ENCODE measurements at places on chromosomes 3 and 15.
A peak's percentile ranks its signal among the peaks of the same experiment; 100 is the strongest.

- no peak for DNase-seq
Measured at GRCh38 chr3:14810801-14811661, 7.7 kb upstream of the FGD5 start.

DNA sequence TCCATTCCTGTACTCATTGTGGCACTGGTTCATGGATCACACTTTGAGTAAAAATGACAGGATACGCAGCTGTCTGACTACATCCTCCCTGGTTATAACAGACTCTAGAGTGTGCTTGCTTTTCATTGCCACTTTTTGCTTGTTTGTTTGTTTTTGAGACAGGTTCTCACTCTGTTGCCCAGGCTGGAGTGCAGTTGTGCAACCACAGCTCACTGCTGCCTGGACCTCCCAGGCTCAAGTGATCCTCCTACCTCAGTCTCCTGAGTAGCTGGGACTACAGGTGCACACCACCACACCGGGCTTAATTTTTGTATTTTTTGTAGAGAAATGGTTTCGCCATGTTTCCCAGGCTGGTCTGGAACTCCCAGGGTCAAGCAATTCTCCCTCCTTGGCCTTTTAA lies 89.3 kb upstream of the ROBO2 start:
- no peak for DNase-seq

- no peak for DNase-seq
Measured at GRCh38 chr15:65409036-65409631, 13.6 kb downstream of the IGDCC4 start.

DNA sequence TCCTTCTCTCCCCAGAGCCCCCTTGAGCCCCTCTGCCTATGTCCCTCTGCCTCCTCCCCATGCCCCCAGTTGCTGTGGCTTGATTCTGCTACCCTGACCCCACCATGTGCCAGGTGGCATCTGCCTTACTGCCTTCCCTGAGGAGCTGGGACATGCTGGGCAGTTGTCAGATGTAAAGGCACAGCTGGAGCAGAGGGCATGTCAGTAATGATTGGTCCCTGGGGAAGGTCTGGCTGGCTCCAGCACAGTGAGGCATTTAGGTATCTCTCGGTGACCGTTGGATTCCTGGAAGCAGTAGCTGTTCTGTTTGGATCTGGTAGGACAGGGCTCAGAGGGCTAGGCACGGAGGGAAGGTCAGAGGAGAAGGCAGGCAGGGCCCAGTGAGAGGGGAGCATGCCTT lies 3.5 kb upstream of the PPCDC start:
- DNase-seq: no peak

- DNase-seq: no peak
Measured at GRCh38 chr3:55620351-55621025, 133.4 kb upstream of the WNT5A start.

DNA sequence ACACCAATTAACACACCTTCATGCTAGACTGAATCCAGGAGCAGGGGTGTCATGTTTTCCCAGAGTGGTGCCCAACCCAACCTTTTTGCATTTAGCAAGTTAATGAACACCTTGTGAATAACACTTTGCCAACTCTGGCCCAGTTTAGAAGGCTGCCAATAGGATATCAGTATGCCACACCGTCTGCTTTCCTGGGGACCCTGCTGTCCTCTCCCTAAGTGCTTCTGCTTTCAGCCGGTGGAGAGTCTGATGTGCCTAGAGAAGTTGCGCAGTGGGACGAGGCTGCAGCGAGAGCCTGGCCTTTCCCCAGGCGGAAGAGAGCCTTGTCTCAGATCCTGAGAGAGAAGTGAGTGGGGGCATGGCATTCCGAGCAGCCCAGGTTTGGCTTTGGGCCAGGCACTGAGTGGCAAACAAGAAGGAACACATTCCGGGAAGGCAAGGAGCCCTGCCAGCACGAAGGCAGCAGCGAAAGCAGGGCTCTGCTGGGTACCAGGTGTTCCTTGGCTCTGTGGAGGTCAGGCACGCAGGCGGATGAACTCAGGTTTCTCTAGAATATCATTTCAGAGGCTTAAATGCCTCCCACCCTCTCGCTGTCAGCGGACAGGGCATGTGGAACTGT lies 36.9 kb downstream of the SENP8 start:
- no peak for DNase-seq

GRCh38 chr3:8658306-8659212 lies 14.0 kb upstream of the SSUH2 start:
- no peak for DNase-seq

DNA sequence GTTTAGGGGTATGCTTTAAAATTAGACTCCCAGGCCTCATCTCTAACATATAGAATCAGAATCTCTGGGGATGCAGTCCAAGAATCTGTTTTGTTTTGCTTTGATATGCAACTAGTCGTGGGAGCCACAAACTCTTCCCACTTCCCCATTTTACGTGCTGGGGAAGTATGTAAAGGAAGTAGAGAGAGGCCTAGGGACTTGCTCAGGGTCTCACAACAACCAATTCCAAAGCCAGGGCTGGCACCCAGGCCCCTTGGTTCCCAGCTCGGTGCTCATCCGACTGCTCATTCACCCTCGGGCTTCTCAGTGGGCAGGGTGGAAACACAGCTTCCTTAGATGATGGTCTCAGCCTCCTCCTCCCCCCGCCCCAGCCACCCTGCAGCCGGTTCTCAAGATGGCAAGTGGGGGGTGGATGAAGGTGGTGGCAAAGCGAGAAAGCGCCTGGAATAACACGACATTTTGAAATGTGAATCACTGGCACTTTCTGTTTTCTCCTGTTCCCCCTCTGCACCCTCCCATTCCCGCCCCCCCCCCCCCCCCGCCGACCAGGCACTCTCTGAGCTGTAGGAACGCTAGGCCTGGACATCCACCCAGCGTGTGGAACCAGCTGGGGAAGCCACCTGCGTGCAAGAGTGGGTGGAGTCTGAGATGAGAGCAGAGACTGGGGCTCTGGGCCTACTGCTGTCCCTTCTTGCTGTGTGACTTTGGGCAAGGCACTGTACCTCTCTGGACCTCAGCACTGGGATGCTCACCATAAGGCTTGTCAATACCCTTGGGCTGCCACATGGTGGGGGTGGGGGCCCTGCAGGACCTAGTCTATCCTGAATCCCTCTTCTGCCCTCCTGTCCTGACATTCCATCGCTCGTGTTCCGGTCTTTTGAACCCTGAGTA lies 214.5 kb downstream of the RPLP1 start:
- peak; percentile 69 for DNase-seq

DNA sequence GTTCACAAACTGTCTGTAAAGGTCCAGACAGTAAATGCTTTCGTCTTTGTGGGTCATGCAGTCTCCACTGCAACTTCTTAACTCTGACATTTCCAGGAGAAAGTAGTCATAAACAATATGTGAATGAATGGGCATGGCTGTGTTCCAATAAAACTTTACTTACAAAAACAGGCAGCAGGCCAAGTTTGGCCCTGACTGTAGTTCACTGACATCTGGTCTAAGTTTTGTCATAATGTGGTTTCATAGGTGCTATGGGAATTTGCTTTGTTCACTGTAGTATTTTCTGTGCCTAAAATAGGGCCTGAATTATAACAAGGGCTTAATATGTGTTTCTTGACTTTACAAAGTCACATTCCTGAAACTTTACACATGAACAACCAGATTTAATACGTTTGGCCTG lies 186.0 kb upstream of the KBTBD8 start:
- no peak for DNase-seq

- no peak for DNase-seq
Measured at GRCh38 chr15:58551764-58552504, 120.1 kb downstream of the LIPC start.

DNA sequence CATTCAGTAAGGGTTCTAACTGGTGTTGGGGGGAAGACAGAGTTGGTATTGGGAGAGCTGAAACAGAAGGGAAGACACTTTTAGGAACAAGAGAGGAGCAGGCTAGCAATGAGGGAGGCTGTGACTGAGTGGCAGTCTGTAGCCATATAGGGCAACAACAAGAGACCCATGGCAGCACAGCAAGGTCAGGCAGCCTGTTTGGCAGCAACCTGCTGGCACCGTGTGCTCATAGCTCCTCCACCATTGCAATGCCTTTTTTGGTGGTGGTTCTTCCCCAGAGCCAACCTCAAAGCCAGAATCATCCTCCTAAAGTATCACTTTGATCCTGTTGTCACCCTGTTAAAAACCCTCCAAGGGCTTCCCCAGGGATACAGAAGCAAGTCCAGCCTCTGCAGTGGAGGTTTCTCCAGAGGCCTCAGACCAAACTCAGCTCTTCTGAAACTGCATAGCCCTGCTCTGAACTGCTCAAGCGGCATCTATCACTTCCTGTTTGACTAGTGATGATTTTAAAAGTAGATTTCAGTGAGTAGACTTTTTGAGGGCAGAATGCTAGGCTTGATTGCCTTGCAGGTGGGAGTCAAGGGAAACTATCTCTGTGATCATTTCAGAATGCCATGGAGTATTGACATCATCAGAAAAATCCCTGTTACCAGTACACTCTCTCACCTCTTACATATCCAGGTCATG lies 176.9 kb downstream of the STAC start:
- no peak for DNase-seq

DNA sequence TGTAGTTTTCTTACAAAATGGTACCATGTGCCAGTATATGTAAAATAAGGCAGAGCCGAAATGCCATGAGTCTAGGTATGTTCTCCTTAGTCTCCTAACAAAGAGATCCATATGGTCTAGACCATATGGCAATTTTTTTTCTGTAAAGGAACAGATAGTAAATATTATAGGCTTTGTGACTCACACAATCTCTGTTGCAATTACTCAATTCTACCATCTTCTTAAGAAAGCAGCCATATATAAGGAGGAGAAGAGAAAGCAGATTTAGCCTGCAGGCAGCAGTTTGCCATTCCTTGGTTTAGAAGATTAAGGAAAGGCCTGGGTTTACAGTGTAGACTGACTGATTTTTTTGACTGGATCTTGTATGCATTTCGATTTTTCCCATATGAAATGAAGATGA lies 16.3 kb upstream of the BBX start:
- DNase-seq: no peak

- DNase-seq: no peak
Measured at GRCh38 chr3:85922374-85922773, 963.6 kb downstream of the CADM2 start.

DNA sequence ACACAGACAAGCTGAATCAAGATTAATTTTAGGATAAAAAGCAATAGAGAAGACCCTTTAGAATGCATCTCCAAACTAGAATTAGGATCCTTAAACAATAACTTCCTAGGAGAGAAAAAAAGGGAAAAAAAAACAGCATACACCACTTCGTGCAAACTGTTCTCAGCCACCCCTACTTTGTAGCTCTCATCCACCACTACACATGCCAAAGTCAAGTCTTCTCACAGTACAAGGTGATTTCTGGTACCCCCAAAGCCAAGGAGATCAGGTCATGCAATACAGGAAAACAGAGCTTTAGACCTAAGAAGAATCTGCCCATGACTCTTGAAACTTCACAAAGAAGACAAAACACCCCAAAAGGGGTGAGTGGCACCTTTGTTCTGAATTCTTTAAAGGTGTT lies 166.9 kb downstream of the SUCNR1 start:
- no peak for DNase-seq

GRCh38 chr15:50697109-50697797 lies 10.7 kb upstream of the TRPM7 start:
- DNase-seq: no peak

DNA sequence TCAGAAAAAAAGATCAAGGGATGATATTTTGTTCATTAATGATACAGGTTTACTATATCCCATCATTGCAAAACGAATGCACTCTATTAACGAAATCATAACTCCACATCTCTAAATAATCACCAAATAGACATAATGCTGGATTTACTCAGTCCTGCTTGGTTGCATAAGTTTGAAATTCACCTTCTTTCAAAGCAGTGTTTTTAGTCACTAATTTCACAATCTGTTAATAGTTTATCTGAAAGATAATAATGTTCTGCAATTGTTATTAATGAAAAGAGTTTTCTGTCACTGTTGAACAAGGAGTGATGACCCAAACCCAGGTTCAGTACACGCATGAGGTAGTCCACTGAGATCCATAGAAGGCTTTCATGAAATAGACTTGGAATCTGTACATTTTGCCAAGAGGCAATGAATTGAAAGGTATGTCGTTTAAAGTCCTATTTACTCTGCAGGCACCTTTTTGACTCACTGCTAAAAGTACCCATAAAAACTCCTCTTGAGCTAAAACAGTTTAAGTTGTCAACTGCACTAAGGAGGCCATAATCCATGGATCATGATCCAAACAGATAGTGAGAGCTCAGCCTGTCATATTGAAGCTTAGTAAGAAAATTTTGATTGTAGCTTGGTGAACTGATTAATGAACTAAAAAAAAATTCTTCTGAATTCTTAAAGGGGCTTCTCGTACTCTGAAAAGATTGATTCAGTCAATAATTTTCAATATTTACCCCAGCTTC lies 75.6 kb upstream of the MBNL1 start:
- DNase-seq: no peak

DNA sequence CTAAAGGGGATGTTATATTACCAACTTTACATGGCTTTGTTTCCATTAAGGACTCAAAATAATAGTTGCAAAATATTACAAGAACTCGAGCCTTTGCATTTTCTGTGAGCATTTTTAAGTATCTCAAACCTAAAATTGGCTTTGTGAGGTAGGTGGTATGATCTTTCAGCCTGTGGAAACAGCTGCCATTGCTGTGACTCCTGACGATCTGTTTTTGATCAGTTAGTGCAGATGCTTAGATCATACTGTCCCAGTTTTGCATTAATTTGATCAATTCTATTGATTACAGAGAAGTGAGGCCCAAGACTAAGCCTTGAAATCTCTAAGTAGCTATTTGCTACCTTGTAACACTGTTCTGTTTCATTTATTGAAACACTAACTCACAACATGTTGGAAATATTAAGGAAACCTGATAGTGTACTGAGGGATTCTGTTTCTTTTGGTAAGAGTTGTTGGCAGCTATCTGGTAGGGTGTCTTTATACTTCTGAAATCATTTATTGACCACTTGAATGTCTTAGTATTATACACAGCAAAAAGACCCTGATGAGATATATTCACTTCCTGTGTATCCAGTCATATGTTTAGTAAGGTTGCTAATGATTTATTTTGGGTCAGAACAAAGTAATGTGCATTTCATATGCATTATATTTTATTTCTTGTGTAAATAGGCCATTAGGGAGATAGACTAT lies 14.8 kb downstream of the SKIL start:
- no peak for DNase-seq

GRCh38 chr3:26768068-26768651 lies 145.6 kb downstream of the LRRC3B start:
- DNase-seq: no peak

Data from mesenteric fat pad (tissue), 1 donor.